CD14-positive monocyte (primary cell): ENCODE measurements at places on chromosomes 5 and 9.

GRCh38 chr9:10254338-10254737, 358.5 kb downstream of the PTPRD start:
- DNase-seq: no peak

DNA sequence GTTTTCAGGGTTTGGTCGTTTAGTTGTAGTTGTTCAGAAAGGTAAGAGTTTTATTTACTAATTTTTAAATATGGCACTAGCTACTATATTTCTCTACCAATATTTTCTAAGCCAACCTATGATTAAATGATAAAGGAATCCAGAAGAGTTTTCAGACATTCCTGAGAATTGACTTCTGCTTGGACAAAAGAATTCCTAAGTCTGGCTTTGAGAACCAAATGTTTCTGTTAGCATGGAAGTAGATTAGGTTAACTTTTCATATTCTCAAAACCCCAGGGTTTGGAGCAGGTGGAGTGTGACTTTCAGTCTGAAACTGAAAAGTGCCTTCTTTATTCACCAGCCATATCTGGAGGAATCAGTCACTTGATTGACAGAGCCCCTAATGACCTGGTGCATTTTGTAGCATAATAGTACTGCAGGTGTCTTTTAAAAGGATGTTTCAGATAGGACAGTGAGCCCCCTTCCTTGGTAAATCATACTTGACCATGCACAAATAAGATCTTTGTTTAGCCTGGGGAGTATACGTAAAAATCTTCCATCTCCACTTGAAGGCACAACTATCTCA, 457.0 kb upstream of the ZNF462 start:
- no peak for DNase-seq

GRCh38 chr9:12922224-12922866, 147.5 kb downstream of the LURAP1L start:
- no peak for DNase-seq

DNA sequence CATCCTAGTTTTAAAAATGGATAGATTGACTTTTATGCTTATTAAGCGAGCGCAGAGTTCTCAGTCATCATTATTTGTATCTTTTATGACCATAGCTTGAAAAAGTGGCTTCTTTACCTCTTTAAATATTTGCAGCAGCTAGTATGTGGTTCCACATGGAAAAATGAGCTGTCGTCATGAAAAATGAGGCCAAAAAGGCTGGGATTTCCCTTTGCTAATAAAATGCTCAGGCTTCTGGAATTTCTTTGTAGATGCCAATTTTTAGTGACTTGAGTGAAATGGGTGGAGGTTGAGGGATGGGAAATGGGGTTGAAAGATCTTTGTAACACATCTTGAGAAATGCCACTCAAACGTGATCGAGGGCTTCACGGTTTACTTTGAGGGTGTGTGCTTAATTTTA, 35.2 kb downstream of the RAI14 start:
- DNase-seq: no peak

DNA sequence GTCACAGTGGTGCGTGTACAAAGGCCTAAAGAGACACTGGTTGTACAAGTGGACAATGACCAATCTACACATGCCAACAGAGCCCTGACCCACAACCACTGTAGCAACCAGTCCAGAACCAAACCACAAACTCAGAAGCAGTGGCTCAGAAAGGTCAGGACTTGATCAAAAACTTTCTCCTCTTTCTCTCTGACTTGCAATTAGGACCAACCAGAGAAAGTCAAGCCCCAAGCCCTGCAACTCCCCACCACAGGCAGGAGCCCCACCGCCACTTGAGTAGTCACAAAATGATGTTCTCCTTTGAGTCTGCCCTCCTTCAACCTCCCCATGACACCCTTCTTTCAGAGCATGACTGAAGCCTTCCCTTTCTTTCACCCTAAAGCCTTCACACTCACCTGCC, 291.8 kb downstream of the CDH10 start:
- no peak for DNase-seq

GRCh38 chr9:21683484-21684175, 118.8 kb upstream of the MTAP start:
- DNase-seq: no peak

- no peak for DNase-seq
Measured at GRCh38 chr5:142253938-142254337, 70.9 kb downstream of the SPRY4 start.

DNA sequence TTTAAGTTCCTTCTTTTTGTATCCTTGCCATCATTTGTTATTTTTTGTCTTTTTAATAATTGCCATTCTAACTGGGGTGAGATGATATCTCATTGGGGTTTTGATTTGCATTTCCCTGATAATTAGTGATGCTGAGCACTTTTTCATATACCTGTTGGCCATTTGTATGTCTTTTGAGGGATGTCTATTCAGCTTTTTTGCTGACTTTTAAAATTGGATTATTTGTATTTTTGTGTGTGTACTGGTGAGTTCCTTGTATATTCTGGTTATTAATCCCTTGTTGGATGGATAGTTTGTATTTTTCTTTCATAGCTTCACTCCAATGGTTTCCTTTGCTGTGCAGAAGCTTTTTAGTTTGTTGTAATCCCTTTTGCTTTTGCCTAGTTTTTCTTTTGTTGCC, 19.1 kb downstream of the RCL1 start:
- no peak for DNase-seq

GRCh38 chr9:106864373-106865143, 1.6 kb downstream of the ZNF462 start:
- DNase-seq: no peak

DNA sequence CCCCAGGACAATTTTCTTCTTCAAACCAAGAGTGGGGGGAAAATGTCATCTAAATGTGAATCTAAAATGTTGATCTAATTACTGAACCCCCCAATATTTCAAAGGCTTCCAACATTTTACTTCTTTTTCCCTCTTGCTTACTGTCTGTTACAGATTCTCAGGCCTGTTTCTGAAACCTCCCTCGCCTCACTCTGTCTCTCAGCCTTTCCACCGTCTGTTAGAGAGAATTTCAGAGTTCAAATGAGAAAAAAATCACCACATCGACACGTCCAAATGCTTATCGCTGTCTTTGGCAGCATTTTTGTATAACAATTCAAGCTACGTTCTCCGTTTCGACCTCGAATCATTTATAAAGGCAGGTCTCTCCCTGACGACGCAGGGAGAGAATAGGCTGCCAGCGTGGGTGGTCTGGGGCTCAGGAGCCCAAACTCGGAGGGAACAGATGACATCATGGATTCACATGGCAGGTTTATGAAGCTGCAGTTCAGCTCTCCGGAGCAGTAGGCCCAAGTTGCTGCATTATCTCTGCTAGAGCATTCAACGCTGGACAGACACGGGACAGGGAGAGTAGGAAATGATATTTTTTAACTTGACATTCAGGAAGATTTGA, 139.8 kb downstream of the GAS1 start:
- DNase-seq: no peak
